ENCODE measurements at places on chromosomes 2 and 18.

DNA sequence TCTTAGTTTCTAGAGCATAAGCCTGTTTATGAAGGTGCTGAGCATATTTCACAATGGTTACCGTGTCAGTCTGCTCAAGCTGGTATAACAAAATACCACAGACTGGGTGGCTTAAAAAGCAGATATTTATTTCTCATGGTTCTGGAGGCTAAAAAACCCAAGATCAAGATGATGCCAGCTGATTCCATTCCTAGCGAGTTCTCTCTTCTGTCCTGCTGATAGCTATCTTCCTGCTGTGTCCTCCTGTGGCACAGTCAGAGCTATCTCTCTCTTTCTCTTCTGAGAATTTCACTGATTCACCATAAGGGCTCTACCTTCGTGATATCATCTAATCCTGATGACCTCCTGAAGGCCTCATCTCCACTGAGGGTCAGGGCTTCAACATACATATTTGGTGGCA lies 273.0 kb downstream of the CDH2 start:
- DNase-seq = no peak

- DNase-seq = no peak
These were observed 78.9 kb downstream of the UXS1 start for GRCh38 chr2:106115250-106115649.

DNA sequence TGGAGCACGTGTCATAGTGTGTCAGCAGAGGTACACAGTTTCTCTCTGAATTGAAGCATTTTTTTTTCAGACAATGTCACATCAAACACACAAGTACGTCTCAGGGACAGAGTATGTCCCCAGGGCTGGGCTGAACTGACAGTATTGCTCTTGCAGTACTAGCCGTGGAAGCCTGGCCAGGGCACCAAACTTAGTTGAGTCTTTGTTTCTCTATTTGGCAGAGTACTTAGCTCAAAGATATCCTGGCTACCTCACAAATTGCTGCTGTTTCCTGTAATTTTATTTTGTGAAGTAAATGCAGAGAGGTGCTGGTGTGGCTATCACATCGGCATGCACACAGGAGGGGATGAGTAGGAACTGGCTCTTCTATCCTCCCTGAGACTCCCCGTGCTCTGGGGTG lies 691.6 kb upstream of the HS6ST1 start:
- DNase-seq = no peak

DNA sequence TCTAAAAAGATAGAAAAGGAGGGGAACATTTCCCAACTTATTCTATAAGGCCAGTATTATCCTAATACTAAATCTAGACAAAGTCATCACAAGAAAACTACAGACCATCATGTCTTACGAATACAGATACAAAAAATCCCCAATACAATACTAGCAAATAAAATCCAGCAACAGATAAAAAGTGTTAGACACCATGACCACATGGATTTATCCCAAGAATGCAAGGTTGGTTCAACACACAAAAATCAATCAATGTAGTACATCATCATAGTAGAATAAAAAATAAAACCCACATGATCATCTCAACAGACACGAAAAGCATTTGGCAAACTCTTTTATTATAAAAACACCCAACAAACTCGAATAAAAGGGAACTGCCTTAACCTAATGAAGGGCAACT lies 18.5 kb downstream of the SLC66A2 start:
- no peak for DNase-seq

- no peak for DNase-seq
These were observed 38.0 kb downstream of the TMX3 start for GRCh38 chr18:68676913-68677312.

DNA sequence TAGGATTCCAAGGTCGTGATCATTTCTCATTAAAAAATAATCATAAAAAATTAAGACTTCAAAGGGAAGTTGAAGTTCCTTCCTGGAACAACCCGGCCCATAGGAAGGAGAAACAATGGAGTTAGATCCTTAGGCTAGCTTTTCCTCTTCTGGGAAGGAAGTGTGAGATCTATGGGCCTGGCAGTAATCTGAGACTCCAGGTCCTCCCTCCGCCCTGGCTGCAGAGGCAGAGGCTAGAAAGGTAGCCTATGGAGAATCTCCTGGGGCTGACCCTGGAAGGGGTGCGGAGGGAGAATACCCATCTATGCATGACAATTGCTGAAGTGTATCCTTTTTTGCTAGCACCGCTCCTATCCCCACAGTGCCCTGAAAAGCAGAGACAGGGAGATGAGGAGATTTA lies 37.9 kb downstream of the TRIB2 start:
- no peak for DNase-seq

GRCh38 chr2:23692263-23692662 lies 234.7 kb downstream of the ATAD2B start:
- DNase-seq = no peak
